ENCODE measurements at places on chromosomes 1 and 21.

DNA sequence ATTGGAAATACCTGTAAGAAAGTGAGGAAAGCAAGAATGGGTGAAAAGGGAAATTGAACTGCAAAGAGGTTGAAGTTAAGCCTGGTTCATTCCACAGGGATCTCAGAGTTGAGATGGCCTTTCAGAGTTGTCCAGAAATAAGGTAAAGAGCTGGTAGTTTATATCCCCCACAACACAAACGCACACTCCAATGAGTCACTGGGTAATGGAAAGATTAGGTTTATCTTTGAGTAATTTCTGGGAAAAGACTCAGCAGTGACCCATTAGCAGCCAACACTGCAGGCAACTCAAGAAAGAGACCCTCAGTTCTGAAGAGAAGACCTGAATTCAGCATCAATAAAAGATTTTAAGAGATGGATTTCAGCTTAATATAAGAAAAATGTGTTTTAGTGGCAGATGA lies 485.5 kb downstream of the PTPRC start:
- no peak for DNase-seq

DNA sequence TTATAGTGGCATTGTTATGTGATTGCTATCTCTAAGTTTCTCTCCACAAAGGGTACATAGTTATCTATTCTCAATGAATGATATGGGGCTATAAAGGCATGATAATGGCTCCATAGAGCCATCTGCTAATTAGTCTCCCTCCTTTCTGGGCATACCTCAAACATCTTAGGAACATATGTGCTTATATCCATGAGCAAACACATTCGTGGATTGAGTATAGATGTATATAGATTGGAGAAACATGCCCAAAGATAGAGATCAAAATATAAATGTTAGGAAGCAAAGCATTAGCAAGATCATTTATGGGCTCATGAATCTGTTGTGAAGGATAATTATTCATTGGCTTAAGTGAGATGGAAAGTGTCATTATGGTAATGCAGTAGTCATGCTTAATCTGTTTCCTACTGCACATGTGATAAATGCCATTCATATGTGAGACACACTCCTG lies 155.8 kb upstream of the UBE2U start:
- DNase-seq: no peak

GRCh38 chr1:224769452-224770335 lies 153.6 kb downstream of the CNIH3 start:
- no peak for DNase-seq

- no peak for DNase-seq
Measured at GRCh38 chr1:243483071-243483771, 227.4 kb downstream of the SDCCAG8 start.

DNA sequence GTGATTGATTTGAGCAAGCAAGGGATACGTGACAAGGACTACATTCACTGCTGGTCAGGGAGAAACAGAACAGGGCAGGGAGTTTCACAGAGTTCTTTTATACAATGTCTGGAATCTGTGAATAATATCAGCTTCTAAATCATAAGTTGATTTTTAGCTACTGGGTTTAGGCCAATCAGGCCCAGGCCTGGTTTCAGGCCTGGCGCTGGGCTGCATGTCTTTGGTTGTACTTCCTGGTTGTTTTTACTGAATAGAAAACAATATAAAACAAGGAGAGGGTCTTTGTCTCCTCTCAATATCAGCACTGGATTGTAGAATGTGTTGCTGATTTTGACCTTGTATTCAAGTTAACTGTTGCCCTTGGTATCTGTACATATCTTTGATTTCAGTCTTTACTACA lies 865 bp upstream of the AMY2A start:
- DNase-seq: no peak

DNA sequence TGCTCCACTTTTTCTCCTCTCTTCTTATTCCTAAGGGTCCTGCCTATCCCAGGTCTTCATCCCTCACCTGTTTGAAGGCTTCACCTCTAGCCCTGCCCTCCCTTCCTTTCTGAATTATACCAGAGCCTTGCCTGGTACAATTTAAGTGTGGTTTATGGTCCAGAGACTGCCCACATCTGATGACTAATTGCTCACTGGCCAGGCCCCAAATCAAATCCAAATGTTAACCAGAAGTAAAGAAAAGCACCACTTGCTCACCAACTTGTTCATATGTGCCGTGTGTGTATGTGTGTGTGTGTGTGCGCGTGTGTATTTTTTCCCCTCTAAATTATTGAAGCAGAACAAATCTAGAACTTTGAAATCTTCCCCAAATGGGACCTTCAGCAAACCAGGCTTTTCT lies 26.4 kb downstream of the MYOM3 start:
- DNase-seq: no peak

DNA sequence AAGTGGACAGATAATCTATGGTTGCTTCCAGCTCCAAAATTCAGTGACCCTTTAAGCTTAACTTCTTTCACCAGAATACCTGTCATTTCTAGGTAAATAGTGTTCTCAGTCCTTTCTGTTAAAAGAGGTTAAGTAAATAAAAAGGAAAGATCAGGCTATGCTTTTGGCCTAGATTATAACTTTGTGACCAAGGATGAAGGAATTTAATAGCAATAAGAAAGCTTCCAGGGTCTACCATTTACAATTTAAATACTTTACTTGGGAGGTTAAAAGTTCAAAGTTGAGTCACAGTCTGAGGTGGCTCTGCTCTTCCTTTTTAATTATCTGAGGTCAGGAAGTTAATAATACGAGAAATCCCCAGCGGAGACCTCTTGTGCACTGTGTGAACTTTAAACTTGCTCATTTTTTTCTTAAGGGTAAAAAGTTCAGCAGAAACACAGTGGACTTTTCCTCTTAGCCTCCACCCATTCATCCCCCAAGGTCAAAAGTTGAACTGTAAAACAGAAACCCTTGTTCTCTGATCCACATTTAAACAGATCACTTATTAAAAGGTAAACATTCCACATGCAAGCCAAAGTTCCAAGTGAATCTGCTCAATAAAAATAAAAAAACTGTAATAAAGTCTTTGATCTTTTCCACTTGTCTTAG lies 187.1 kb downstream of the NRIP1 start:
- no peak for DNase-seq

GRCh38 chr1:49397086-49397485 lies 620.4 kb upstream of the BEND5 start:
- DNase-seq: no peak

DNA sequence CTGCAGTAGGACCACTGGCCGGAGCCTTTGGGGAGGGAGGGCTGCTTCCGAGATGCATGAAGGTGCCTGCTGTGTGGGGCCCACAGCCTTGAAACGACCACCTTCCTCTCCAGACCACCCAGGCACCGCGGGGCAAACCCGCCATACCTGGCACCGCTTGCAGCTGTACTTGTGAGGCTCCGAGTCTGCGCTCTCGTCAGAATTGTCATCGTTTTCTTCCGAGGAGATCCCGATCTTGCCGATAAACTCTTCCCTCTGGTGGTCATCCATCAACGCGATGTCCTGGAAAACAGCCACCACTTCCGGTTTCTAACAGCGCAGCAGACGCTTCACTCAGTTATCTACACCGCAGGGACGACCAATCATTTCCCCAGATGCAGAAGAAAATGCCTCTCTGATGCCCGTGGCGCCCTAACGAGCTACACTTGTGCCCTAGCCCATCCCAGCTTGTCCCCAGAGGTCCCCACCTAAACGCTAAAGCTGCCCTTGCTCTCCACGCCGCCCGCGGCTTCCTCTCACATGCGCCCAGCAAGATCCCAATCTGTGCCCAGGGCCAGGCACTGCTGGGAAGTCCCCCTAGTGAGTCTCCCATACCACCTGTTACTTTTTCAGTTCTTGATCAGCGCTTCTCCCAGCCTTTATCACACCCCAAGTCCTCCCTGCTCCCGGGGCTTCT lies 55.0 kb upstream of the RIPK4 start:
- DNase-seq: no peak

GRCh38 chr1:188497020-188497419 lies 1668.3 kb downstream of the PLA2G4A start:
- no peak for DNase-seq

DNA sequence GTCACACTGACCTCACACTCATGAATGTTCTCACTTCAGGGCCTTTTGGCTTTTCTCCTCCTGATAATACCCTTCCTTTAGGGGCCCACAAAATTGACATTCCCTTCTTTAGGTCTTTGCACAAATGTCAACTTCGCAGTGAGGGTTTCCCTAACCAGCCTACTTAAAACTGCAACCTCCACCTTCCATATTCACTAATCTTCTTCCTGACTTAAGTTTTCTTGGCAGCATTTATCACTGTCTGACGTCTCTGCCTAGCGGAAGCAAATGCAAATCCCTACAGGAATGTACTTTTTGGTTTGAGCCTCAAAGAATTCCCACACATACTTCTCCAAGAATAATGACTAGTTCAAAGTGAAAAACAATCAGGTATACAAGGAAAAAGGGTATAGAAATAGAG lies 32.8 kb downstream of the INTS7 start:
- no peak for DNase-seq
